ENCODE measurements at places on chromosomes 1 and 21. TPM values are rescaled to one million over a fixed set of nuclear protein-coding genes. Genes with fewer than 3 reads are reported as not detected.

Gene CHIA
- total RNA-seq, result not detected

Gene FOXD2
- total RNA-seq, result not detected

Gene CPLANE2
- total RNA-seq, result 3.6 TPM

Gene NBPF11
- 4.0 TPM for total RNA-seq

Gene TCHHL1
- not detected for total RNA-seq

Gene DCST2
- total RNA-seq, result not detected

Gene SELENOF
- total RNA-seq, result 189 TPM
